ENCODE measurements at places on chromosomes 16 and 17.
A peak's percentile ranks its signal among the peaks of the same experiment; 100 is the strongest.

- DNase-seq = no peak
Observed at GRCh38 chr16:52543654-52544053, 3.3 kb downstream of the TOX3 start.

- DNase-seq = peak; percentile 22
Observed at GRCh38 chr17:78779850-78780249, 2.2 kb downstream of the CYTH1 start.

GRCh38 chr17:79630126-79630525 lies 19.3 kb upstream of the RBFOX3 start:
- no peak for DNase-seq

DNA sequence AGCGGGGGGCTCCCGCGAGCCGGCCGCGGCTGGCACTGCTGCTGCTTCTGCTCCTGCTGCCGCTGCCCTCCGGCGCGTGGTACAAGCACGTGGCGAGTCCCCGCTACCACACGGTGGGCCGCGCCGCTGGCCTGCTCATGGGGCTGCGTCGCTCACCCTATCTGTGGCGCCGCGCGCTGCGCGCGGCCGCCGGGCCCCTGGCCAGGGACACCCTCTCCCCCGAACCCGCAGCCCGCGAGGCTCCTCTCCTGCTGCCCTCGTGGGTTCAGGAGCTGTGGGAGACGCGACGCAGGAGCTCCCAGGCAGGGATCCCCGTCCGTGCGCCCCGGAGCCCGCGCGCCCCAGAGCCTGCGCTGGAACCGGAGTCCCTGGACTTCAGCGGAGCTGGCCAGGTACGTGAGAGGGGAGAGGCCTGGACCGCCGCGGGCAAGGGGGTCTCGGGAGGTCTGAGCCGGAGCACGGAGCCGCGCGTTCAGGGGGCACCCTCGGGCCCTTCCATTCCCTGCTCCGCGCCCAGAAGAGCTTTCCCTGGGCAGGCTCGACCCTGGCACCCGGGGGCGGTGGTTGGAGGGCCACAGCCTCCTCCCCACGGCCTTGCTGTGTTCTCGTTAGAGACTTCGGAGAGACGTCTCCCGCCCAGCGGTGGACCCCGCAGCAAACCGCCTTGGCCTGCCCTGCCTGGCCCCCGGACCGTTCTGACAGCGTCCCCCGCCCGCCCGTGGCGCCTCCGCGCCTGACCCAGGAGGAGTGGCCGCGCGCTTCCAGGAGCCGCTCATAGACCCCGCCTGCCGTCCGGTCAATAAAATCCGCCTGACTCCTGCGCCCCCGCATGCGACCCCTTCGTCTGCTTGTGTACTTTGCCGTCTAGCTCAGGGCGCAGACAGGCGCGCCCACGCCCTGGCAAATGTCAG lies 591 bp downstream of the NPW start:
- no peak for DNase-seq

DNA sequence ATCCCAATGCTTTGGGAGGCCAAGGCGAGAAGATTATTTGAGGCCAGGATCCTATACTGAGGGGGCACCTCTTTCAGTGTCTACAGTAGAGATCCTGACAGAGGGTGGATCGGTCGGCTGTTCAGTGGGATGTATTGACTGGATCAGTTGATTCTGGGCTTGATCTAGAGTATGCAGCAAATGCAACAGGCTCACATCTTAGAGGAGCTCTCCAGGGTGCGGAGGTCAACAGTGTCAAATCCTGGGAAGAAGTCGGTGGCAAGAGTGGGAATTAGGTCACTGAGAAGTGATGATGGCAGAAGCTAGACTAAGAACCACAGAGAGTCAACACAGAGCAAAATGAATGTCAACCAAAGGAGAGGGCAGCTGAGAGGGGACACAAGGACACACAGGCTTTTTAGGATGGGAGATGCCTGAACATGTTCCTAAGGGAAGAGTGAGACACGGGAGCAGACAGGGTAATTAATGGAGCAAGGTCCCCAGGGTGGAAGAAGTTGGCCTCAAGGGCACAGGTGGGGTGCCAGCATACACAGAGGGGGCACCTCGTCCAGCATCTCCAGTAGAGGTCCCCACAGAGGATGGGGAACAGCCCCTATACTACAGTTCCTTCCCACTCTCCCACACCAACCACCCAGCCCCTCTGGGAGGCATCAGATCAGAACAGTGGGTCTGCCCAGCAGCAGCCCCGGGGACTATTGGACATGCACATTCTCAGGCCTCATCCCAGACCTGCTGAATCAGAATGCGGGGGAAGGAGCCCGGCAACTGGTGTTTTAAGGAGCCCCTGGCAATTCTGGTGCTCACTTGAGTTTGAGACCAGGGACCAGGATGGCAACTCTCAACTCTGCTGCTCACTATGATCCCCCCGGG lies 10.0 kb upstream of the CYTH1 start:
- no peak for DNase-seq

GRCh38 chr17:5943232-5943631 lies 126.9 kb upstream of the WSCD1 start:
- DNase-seq = no peak

GRCh38 chr17:74778960-74779359 lies 2.8 kb upstream of the NAT9 start:
- no peak for DNase-seq

DNA sequence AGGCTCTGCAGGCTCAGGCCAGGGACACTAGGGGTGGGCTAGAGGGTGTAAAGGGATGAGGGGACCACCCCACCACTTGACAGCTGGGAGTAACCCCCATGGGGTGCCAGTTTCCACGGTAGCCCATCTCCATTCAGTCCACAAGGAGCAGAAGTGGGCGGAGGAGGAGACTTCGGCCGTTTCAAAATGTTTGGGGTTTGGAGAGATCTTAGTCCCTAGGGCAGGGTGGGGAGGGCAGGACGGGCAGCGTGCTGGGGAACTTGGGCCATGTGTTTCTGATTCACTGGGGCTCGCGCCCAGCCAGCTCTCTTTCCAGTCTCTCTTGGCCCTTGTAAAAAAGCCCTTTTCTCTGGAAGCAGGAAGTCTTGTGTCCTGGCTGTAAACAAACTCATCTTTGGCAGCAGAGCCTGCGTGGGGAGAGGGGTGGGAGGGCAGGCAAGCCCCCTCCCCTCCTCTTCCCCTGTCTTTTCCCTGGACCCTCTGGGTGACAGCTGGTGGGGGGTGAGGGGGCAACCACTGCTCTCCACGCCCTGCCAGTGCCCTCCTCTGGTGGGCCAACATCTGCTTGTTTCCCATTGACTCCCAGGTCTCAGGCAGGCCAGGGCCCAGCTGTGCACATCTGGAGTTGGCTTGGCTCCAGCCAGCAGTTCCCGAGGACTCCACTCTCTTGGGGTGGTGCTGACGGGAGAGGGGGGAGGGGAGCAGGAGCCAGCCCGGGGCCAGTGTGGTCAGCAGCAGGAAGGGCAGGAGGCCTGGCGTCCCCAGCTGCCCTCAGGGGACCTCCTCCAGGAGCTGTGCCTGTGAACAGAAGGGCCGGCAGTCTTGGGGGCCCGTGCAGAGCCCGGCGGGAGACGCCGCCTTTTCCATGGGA lies 8.1 kb downstream of the CYGB start:
- DNase-seq = no peak

GRCh38 chr17:61129267-61130254 lies 270.1 kb upstream of the TBX2 start:
- no peak for DNase-seq

GRCh38 chr16:74070237-74070636 lies 226.4 kb upstream of the PSMD7 start:
- DNase-seq = no peak

GRCh38 chr17:34570506-34570905 lies 8.9 kb upstream of the TMEM132E start:
- DNase-seq = no peak

GRCh38 chr17:66450008-66450851 lies 147.8 kb downstream of the PRKCA start:
- no peak for DNase-seq

DNA sequence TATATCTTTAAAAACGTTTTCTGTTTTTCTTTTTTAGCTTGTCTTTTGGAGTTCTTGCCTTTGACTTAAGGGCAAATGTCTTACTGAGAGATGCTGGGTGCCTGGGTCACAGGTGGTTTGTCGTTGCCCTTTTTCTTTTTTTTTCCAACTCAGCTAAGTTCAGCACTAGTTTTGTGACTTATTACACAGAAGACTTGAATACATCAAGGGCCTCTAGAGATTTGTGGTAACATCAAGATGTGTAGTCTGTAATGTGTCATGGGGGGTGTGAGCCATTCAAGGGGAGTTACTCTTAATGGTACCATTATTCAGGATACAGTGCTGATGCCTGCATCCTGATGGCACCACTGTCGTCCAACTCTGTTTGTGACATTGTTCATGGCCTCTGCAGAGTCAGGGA lies 95.1 kb downstream of the PRKCA start:
- DNase-seq = no peak

DNA sequence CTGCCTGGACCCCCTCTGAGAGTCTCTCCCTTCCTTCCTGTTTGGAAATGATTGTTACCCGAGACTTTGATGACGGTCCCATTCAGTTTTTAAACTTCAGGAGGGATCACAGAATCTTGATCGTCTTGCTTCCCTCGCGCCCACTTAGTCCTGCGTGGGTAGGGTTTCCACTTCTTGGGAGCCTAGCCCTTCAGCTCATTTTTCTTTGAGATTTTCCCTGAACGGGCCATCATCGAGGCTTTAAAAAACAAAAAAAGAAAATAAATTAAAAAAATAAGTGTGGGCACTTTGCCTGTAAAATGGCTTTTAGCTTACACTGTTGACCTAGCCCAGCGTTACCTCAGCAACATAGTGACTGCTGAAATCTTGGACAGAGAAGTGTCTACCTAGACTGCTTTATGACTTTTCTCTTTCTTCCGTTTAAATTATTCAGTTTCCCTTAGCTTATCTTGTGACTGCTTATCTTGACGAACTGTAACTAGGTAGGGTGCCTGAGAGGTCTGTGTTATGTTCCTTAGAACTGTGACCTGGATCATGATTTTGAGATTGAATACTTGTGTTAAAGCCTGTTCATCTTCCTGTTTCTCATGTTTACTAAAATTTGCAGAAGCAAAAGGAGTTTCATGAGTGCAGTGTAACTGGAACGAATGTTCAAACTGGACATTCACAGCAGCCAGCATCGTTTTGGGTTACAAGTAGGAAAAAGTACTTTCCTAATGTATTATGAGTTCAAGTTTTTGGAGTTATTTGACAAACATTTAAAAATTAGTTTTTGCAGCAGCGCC lies 874 bp downstream of the WWP2 start:
- peak; percentile 58 for DNase-seq

- no peak for DNase-seq
Observed at GRCh38 chr16:179211-180092, 807 bp upstream of the HBQ1 start.

DNA sequence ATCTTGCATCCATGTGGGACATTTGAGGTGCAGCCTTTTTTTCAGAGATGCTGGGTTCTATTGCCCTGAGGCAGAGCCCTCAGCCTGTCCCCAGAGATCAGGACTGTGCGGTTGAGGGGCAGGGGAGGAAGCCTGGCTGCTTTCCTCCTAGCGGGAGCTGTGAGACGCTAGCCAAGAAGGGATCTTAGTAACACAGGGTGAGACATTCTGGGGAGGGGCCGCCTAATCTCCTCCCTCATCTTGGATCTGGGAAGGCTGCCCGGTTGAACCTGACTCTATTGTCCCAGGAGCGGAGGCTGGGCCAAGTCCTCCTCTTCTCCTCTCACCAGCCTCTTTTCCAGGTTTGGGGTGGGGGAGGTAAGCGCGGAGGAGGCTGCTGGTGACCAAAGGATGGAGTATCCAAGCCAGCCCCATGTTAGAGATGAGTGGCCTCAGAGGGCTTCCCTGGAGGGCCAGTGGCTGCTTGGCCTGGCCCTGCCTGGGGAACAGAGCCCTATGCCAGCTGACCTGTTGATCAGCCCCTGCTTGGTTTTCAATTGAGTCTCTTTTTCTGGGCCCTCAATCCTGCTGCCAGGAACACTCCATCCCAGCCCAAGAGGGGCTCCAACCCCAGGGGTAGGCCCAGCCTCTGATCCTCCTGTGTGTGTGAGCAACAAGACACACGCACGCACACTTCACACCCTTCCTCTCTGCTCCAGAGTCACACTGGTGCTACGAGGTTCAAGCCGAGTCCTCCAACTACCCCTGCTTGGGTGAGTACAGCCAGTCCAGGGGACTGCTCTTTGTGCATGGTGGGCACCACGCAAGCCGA lies 5.0 kb downstream of the CA4 start:
- DNase-seq = peak; percentile 27

- no peak for DNase-seq
Observed at GRCh38 chr16:82329504-82330192, 159.6 kb upstream of the MPHOSPH6 start.

- DNase-seq = no peak
Observed at GRCh38 chr16:14168146-14168545, 97.0 kb downstream of the MRTFB start.

DNA sequence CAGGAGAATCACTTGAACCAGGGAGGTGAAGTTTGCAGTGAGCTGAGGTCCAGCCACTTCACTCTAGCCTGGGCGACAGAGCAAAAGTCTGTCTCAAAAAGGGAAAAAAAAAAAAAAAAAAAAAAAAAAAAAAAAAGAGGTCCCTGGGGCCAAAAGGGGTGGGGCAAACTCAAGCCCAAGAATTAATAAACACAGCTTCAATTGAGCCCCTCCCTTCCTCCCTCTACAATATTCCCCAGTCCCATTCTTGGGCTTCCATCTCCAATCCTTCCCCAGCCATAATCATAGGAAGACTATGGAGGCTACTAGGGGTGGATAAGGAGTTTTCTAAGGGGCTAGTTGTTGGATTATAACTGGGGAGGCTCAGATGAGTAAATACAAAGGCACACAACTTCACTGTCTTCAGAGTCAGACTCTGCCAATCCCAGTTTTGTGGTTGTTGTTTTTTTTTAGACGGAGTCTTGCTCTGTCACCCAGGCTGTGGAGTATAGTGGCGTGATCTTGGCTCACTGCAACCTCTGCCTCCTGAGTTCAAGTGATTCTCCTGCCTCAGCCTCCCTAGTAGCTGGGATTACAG lies 9.5 kb downstream of the CAVIN1 start:
- DNase-seq = no peak

GRCh38 chr16:747978-748746 lies 7.4 kb upstream of the CIAO3 start:
- no peak for DNase-seq

- DNase-seq = no peak
Observed at GRCh38 chr16:24116046-24116776, 139.9 kb upstream of the CACNG3 start.

GRCh38 chr16:82701442-82701955 lies 74.7 kb downstream of the CDH13 start:
- no peak for DNase-seq

GRCh38 chr17:36074365-36074764 lies 10.3 kb downstream of the CCL18 start:
- no peak for DNase-seq

DNA sequence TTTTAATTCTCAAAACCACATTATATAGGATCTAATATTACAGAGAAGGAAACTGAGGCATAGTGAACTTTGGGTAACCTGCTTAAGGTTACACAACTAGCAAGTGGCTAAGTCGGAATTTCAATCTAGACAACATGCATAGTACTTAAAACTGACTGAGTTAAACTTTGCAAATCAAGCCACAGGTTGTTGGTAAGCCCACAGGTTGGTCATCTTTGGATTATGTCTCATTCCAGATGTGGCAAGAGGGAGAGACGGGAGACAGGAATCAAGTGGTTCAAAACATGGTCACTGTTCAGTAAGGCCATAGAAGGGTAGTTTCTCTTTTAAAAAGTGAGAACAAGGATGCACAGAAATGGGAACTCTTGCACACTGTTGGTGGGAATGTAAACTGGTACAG lies 57.1 kb downstream of the MYO1D start:
- no peak for DNase-seq

- DNase-seq = peak; percentile 96
Observed at GRCh38 chr16:81625544-81626153, 153.4 kb upstream of the PLCG2 start.

Data from kidney tubule cell (primary cell).